Body of pancreas (tissue), 4 donors: ENCODE measurements at places on chromosomes 4 and X. TPM values are rescaled to one million over a fixed set of nuclear protein-coding genes. Genes with fewer than 3 reads are reported as not detected.

GRCh38 chr4:19983072-19983471, 268.6 kb upstream of the SLIT2 start:
- no peaks in the 10 kb centered on the region for H3K36me3 ChIP-seq
- no peak for DNase-seq
- H3K4me3 ChIP-seq, result no peak overlapping the region
- no peak overlapping the region for H3K27ac ChIP-seq
- H3K4me1 ChIP-seq, result no peaks in the 10 kb centered on the region

DCHS2 gene
- 0.78 TPM for total RNA-seq

DNA sequence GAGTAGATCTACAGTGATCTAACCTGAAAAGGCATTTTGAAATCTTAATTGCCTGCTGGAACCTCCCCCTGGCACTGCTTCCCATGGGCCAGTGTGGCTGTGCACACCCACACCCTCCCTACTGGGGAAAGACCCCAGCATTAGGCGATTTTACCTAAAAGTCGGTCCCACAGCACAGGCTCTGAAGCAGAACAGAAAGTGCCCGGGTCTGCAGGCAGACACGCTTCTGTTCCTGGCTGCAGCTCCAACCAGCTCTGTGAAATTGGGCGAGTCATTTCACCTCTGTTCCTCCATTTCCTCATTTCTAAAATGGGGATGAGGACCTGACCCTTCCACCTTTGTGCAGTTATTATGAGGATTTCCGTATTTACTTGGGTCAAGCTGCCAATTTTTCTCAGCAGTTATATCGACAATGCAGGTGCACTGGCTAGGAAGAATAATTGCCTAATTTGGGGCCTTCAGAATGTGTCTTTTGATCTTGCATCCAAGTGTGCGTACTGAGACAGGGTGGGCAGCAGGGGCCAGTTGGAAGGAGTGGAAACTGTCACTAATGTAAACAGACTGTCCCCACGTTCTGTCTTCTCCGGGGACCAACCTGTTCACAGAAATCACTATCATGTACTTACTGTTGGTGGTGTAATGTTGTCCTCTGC, 7.1 kb downstream of the KLF3 start:
- no peak overlapping the region for H3K4me3 ChIP-seq
- H3K4me1 ChIP-seq, result peaks cover 85% of the 10 kb centered on the region
- DNase-seq, result peak; percentile 28
- peak overlapping the region; percentile 99 for H3K27ac ChIP-seq
- no peaks in the 10 kb centered on the region for H3K36me3 ChIP-seq
- no peaks in the 10 kb centered on the region for H3K27me3 ChIP-seq

DNA sequence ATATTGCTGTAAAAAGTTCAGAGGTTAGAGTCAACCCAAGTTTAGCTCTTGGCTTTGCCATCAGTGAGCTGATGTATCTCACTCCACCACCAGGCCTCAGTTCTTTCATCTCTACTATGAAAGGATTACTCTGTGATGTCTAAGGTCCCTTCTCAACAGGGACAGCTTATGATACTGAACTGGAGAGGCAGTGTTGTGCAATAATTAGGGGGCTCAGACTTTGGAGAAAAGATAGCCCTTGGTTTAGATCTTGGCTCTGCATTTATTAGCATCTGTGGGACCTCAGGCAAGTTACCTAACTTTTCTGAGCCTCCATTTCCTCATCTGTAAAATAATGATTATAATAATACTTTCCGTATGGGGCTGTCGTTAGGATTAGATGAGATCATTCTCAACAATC, 89.0 kb downstream of the COL4A6 start:
- DNase-seq, result no peak
- H3K36me3 ChIP-seq, result no peaks in the 10 kb centered on the region
- H3K4me3 ChIP-seq, result no peak overlapping the region
- H3K27ac ChIP-seq, result no peak overlapping the region
- no peaks in the 10 kb centered on the region for H3K27me3 ChIP-seq
- no peaks in the 10 kb centered on the region for H3K4me1 ChIP-seq

SSX3 gene
- total RNA-seq, result not detected

DNA sequence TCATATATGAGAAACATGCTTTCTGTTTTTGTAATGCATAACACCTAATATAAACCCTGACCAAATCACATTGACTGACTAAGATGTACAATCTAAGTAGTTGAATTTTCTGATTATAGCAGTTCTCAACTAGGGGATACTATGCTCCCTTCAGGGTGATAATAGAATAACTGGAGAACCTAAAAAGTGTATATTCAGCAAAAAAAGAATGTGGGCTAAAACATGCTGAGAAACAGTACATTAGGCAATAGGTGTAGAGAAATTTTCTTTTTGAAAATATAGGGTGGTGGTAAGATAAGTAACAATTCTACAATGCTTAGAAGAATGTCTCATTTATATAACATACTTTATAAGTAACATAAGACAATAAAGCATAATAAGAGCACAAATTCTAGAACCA, 239.6 kb downstream of the SPOCK3 start:
- no peaks in the 10 kb centered on the region for H3K27me3 ChIP-seq
- H3K27ac ChIP-seq, result no peak overlapping the region
- no peak overlapping the region for H3K4me3 ChIP-seq
- no peaks in the 10 kb centered on the region for H3K36me3 ChIP-seq
- DNase-seq, result no peak
